ENCODE measurements at places on chromosomes 1 and 21. TPM values are rescaled to one million over a fixed set of nuclear protein-coding genes. Genes with fewer than 3 reads are reported as not detected.

Gene POFUT2
- polyA plus RNA-seq, result 11.5 TPM

Gene SNIP1
- 8.5 TPM for polyA plus RNA-seq

Gene BTBD8
- 2.6 TPM for polyA plus RNA-seq

Gene CDK18
- polyA plus RNA-seq, result 73.1 TPM

Gene LRRC71
- polyA plus RNA-seq, result not detected

Gene VCAM1
- 2.8 TPM for polyA plus RNA-seq

Gene ATP1A4
- not detected for polyA plus RNA-seq

Gene LEFTY1
- polyA plus RNA-seq, result 1.0 TPM

Gene AADACL4
- polyA plus RNA-seq, result not detected

Gene YARS1
- 150 TPM for polyA plus RNA-seq

Gene KISS1
- polyA plus RNA-seq, result 0.76 TPM

Gene LCE3D
- polyA plus RNA-seq, result not detected

Gene CTSE
- polyA plus RNA-seq, result not detected

Gene RIPPLY3
- 68.7 TPM for polyA plus RNA-seq

Gene MYOM3
- polyA plus RNA-seq, result not detected

Gene GUCA2A
- polyA plus RNA-seq, result not detected

Gene TNFRSF1B
- polyA plus RNA-seq, result 8.3 TPM

Gene SYT2
- polyA plus RNA-seq, result 3.7 TPM

Gene VHLL
- not detected for polyA plus RNA-seq

Gene GJC2
- 22.7 TPM for polyA plus RNA-seq

Gene BARHL2
- 1.3 TPM for polyA plus RNA-seq

Gene KANK4
- polyA plus RNA-seq, result 1.7 TPM

Gene EDARADD
- 0.15 TPM for polyA plus RNA-seq

Gene RHD
- polyA plus RNA-seq, result not detected

Gene DCST1
- not detected for polyA plus RNA-seq

Gene PLCH2
- 5.5 TPM for polyA plus RNA-seq

Gene CYP4A11
- polyA plus RNA-seq, result 0.15 TPM

Gene RNPEP
- 96.5 TPM for polyA plus RNA-seq

Gene WRAP73
- polyA plus RNA-seq, result 29.7 TPM

Gene AMPD1
- not detected for polyA plus RNA-seq

Gene S100A11
- 56.7 TPM for polyA plus RNA-seq
